ENCODE measurements at places on chromosomes 6 and 20. TPM values are rescaled to one million over a fixed set of nuclear protein-coding genes. Genes with fewer than 3 reads are reported as not detected.

CALHM4 gene
- not detected for total RNA-seq

CLVS2 gene
- not detected for total RNA-seq

LY6G6F gene
- total RNA-seq: not detected

ULBP2 gene
- 0.43 TPM for total RNA-seq

GSTA3 gene
- not detected for total RNA-seq

TRIM40 gene
- not detected for total RNA-seq

IL20RA gene
- total RNA-seq: 0.19 TPM

PRPH2 gene
- total RNA-seq: 1.00 TPM

SPTLC3 gene
- 2.3 TPM for total RNA-seq

PRRC2A gene
- 133 TPM for total RNA-seq

HLA-DRB5 gene
- total RNA-seq: 61.3 TPM

OR2B6 gene
- total RNA-seq: not detected

PACSIN1 gene
- total RNA-seq: 0.09 TPM

GABRR1 gene
- total RNA-seq: 0.19 TPM

RWDD1 gene
- total RNA-seq: 50.9 TPM

ACTR5 gene
- total RNA-seq: 5.1 TPM

RIPOR3 gene
- 11.2 TPM for total RNA-seq

LPIN3 gene
- 17.6 TPM for total RNA-seq

TMEM14C gene
- total RNA-seq: 105 TPM

TGIF2 gene
- 5.3 TPM for total RNA-seq

TMEM217 gene
- 0.56 TPM for total RNA-seq

COL21A1 gene
- 13.2 TPM for total RNA-seq

CYP39A1 gene
- total RNA-seq: 3.7 TPM

ZSWIM3 gene
- 2.5 TPM for total RNA-seq

BPIFB1 gene
- not detected for total RNA-seq

MDC1 gene
- total RNA-seq: 24.4 TPM

SNAP91 gene
- 0.97 TPM for total RNA-seq

DZANK1 gene
- total RNA-seq: 1.7 TPM

TCF21 gene
- total RNA-seq: 1.9 TPM

MPIG6B gene
- total RNA-seq: 1.1 TPM

EMILIN3 gene
- 2.3 TPM for total RNA-seq

ZC2HC1B gene
- total RNA-seq: not detected

MYCT1 gene
- total RNA-seq: 13.6 TPM

AFDN gene
- 68.6 TPM for total RNA-seq

BPIFA1 gene
- not detected for total RNA-seq

EYA2 gene
- total RNA-seq: 14.4 TPM

TRERF1 gene
- total RNA-seq: 3.4 TPM

HCRTR2 gene
- not detected for total RNA-seq

CAGE1 gene
- total RNA-seq: not detected

SLC35F1 gene
- 3.6 TPM for total RNA-seq

IL22RA2 gene
- not detected for total RNA-seq

BPIFB4 gene
- total RNA-seq: not detected

FNDC1 gene
- 2.8 TPM for total RNA-seq

MAP3K5 gene
- total RNA-seq: 15.0 TPM

DEFB124 gene
- total RNA-seq: 2.9 TPM

CEBPB gene
- 170 TPM for total RNA-seq

MUC22 gene
- not detected for total RNA-seq

NOP56 gene
- 78.7 TPM for total RNA-seq

EFCAB8 gene
- 0.81 TPM for total RNA-seq

KCNS1 gene
- total RNA-seq: not detected

Data from posterior vena cava (tissue), 2 donors.